ENCODE measurements at places on chromosomes 11 and 22. TPM values are rescaled to one million over a fixed set of nuclear protein-coding genes. Genes with fewer than 3 reads are reported as not detected.

ZBTB16 gene
- 54.5 TPM for total RNA-seq

GRCh38 chr22:44164031-44164430 is 16.7 kb upstream of the PARVG start:
- no peak for DNase-seq

- DNase-seq, result no peak
These were observed 369 bp downstream of the DHCR7 start for GRCh38 chr11:71447791-71448256.

- DNase-seq, result no peak
These were observed 19.1 kb downstream of the LRP5 start for GRCh38 chr11:68331338-68331947.

DNA sequence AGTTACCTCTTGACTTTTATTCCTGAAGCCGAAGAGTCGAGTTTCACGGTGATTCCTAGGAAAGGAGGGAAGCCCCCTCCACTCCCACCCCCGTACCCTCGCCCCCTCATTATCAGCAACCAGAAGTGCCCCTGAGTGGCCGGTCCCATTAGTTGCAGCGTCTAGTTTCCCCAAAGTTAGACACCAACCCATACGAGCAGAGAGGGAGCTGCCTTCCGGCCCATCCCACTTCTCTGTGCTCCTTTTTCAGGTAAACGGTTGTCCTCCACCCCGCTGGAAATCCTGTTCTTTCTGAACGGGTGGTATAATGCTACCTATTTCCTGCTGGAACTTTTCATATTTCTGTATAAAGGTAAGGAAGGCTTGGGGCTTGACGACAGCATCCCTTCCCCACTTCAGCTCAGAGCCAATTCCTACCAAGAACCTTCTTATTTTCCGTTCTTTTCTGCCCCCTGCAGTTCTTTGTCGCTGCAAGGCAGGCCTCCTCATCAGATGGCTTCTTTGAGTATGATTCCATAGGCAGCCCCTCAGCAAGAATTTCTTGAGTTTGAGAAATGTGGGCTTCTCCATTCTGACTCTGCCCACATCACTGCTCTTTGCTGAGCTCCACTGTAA is 701 bp downstream of the TMEM216 start:
- DNase-seq, result no peak

GRCh38 chr11:10608584-10608983 is 40.1 kb upstream of the LYVE1 start:
- DNase-seq, result no peak

Measured in aorta (tissue), 5 donors.